Stimulated activated CD8-positive, alpha-beta memory T cell treated with anti-CD3 and anti-CD28 coated beads, Interleukin-12 subunit alpha, Interleukin-12 subunit beta, amount 100 ng/mL, for 1 hour (primary cell): ENCODE measurements at places on chromosomes 11 and 22.

DNA sequence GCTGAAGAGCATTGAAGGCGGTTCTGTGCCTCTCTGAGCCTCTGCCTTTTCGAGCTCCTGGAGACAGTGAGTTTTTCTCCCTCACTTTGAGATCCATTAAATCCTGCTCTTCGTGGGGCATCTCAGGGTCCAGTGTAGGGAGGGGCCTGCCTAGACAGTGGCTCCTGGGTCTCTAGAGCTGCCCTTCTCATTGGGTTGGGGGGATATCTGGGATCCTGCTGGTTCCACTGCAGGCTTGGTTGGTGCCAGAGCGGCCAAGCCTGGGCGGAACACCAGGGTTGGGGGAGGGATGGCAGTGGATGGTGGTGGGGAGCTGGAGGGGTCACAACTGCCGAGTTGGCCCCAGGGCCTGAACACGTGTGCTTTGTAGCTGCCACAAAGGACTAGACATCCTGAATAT is 52.2 kb upstream of the CARS1 start:
- DNase-seq, result no peak

- no peak for DNase-seq
Observed at GRCh38 chr11:12540913-12541582, 133.2 kb upstream of the TEAD1 start.

GRCh38 chr11:36340897-36341296 is 44.8 kb downstream of the PRR5L start:
- no peak for DNase-seq

GRCh38 chr22:19289475-19290161 is 1.9 kb downstream of the CLTCL1 start:
- DNase-seq, result no peak

GRCh38 chr11:30313580-30313979 is 9.3 kb upstream of the ARL14EP start:
- no peak for DNase-seq

GRCh38 chr11:73271936-73272679 is at the start of gene P2RY6:
Gene P2RY6 (plus strand): TSS chr11:73272338. CDS start chr11:73296519, 24,181 bp downstream.
- no peak for DNase-seq
